ENCODE measurements at places on chromosomes 12 and 14. TPM values are rescaled to one million over a fixed set of nuclear protein-coding genes. Genes with fewer than 3 reads are reported as not detected.

GRCh38 chr14:102157346-102157745 lies 17.6 kb downstream of the WDR20 start:
- no peak for DNase-seq

GRCh38 chr12:43338848-43339526 lies 213.0 kb downstream of the ADAMTS20 start:
- DNase-seq, result no peak

GRCh38 chr12:92543359-92543758 lies 159.4 kb upstream of the PLEKHG7 start:
- no peak for DNase-seq

DNA sequence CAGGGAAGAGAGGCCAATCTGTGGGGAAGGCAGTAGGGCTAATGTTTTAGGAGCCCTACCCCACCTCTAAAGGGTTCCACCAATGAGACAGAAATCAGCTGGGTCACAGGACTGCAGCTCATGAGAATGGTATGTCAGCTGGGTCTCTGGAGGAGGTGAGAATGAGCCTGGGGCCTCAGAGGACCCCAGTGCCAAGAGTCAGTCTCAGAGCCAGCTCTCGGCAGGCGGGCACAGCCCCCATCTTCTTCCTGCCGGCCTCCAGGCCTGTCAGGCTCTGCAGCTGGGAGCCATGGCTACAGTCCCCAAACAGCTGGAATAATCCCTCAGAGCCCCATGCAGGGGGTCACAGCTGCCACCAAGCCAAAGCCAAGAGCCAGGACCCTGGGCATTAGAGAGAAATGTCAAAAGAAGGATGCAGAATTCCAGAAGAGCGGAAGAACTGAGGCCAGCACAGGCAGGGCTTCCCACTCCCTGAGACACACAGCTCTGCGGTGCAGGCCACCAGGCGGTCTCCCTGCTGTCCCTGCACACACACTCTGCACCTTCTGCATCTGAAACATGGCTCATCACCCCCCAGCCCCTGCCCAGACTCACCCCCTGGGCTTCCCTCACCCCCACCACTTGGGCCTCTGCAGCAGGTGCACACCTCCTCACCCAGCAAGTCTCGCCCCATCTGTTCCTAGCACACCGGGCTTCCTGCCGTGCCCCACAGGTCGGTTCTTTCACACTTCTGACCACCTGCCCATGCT lies 26.0 kb downstream of the ITPK1 start:
- no peak for DNase-seq

The CHGA gene
- 0.99 TPM for total RNA-seq

The PIK3C2G gene
- 0.66 TPM for total RNA-seq

The KRT71 gene
- total RNA-seq, result not detected

The AJUBA gene
- total RNA-seq, result 5.0 TPM

The ADGRD1 gene
- total RNA-seq, result 22.5 TPM

The MEG3 gene
- 168 TPM for total RNA-seq
